Stomach (tissue), 19 donors: ENCODE measurements at places on chromosomes 6 and 20. TPM values are rescaled to one million over a fixed set of nuclear protein-coding genes. Genes with fewer than 3 reads are reported as not detected.

FITM2 gene
- 5.3 TPM for total RNA-seq

MCHR2 gene
- 0.37 TPM for total RNA-seq

C20orf204 gene
- 1.7 TPM for total RNA-seq

GRCh38 chr6:91081452-91082067, 494.7 kb upstream of the MAP3K7 start:
- DNase-seq, result peak; percentile 87

DNA sequence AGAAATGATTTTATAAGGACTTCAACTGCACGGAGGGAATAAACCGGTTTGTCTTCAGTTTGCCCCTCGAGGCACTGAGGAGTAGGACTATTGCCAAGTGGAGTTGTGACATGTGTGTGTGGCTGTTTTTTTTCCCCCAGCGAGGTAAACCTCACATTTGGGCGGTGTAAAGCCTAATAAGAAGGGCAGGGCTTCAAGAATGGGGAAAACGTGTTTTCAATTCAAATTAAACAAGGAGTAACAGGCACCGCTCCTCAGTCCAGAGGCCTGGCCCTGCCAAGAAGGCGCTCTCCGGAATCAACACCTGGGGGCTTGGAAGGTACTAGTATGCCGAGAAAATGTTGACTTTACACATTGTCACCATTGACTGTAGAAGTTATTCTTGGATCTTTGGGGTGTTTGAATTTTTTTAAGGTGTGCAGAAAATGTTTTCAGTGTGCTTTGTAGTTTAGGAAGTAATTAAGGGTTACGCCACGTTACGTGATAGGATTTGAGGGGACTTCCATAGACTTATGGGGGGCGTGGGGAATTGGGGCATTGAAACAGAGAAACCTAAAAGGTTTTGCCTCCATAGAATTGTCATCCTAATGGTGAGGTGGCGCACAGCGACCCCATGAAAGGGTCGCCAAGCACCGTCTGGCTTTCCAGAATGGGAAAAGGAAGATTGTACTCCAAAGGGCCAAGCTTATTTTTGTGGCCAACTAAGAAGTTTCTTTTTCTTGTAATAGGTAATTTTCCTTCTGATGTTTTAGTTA, 791 bp downstream of the ADGRG6 start:
- DNase-seq, result no peak

DNA sequence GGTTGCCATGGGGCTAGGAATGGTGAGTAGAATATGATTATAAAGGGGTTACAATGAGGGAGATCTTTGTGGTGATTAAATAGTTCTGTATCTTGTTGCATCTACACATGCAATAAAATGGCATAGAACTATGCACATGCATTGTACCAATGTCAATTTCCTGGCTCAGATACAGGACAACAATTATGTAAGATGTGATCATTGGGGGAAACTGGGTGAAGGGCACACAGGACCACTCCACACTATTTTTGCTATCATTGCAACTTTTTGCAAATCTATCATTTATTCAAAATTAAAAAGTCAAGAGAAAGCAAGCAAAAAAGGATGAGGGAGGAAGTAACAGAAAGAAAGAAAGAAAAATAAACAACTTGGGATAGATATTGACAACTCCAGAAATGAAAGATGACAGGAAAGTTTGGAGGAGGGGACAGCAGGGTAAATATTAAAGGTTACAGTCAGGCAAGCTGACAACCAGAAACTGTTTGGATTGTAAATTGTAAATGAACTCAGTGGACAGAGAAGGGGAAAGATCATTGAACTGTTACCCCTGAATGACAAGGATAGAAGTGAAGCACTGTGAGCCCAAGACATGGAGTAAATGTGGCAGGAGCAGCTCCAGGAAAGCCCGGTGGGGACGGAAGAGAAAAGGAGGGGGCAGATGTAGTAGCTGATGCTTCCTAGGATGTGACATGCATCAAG, 499.6 kb upstream of the JARID2 start:
- DNase-seq, result no peak

DNA sequence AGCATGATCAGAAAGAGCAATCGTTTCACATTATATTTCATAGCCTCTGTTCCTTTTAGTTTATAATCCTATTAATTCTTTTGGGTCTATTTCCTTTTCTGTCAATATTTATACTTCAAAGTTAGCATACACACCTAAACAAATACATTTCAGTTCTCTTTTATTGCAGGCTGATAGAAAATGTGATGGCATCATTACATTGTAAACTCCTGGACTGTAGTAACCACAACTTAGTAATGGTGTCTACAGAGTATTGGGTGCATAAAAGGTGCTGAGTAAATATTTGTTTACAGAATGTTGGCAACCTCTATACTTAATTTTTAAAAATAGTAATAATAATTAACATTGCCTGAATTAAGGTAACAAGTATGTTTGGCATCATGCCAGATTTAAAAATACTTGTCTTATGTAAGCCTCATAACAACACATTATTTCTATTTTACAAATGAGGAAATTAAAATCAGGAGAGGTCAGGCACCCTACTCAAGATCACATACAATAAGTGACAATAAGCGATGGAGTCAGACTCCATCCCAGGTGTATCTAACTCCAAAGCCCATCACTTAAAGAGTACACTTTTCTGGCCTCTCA, 195.0 kb downstream of the UBE3D start:
- no peak for DNase-seq

DNA sequence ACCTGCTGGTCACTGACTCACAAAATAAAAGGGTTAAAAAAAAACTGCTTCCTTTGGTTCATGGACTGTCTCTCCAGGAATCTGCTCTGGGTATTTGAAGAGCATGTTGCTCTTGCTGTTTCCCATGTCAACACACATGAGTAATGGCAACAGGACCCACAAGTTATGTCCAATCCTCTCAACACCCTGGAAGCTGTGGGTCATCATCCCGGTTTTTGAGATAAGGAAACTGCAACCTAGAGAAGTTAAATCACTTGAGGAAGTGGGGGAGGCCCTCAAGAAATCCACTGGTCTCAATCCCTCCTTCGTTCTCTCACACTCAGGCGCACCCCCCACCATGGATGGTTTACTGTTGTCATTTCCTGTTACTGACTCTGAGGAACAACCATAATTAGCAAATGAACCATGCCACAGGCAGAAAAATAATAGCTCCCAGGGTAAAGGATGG, 12.4 kb downstream of the MAP1LC3A start:
- DNase-seq, result no peak

DNA sequence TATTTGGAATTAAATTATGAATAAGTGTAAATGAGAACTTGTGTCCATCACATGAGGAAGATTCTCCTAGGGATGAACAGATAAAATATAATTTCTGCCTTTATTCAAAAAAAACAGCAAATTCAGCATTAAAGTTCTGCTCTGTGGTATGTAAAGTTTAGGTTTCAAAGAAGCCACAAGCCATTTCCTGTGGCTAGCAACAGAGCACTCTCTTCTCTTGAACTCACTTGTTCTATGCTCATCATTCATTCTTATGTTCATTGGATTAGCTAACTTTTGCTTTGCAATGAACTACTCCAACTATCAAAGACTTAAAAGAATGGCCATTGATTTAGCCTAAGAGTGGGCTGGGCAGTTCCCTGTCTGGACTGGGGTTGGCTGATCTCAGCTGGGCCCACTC, 20.8 kb upstream of the SNRPB2 start:
- DNase-seq, result no peak

GRCh38 chr6:25968769-25969168, 6.2 kb downstream of the TRIM38 start:
- DNase-seq, result no peak

DNA sequence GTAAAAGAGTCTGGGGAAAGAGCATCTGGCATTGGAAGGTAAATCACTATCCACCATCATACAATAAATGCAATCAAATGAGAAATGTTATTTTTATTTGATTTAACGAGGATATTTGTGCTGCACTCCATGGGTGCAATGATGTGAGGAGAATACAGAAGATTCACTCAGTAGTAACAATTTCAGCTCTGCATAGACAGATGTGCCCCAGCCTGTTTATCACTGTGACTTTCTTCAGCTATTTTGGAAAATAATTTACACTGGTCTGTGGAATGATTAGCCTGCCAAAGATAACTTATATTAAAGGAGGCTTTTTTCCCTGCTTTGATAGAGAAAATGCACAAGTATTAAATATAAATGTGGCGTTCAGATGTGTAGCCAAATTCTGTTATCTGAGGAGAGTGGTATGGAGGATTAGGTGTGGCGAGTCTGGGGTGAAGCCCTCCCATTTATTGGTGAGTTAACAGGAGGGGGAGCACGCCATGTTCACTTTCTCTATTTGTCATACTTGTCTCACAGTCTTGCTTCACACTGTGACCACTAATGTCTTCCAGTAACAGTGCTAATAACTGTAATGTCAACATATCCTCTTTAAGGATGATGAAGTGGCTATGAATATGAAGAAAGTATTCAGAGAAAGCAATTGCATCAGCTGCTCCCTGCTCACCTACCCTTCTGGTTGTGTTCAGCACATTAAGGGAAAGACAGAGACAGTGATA, 645.6 kb downstream of the MMUT start:
- DNase-seq, result peak; percentile 6

DNA sequence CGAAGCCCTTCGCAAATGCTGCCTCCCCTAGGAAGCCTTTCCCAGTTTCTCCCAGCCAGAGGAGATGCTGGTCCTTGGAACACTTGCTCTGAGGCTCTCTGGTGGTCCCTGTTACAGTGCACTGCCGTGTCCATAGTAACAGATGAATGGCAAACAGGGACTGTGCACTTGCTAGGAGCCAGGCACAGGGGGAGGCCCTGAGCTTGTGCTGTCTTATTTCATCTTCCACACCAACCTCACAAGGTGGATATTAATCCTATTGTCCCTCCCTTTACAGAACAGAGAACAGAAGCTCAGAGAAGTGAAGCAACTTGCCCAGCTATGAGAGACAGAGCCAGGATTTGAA, 19.0 kb downstream of the SRC start:
- DNase-seq, result no peak

- DNase-seq, result no peak
These were observed 236.0 kb downstream of the ADGRG6 start for GRCh38 chr6:142537612-142538478.

GRCh38 chr6:113433335-113433991, 423.7 kb upstream of the MARCKS start:
- DNase-seq, result peak; percentile 68
